DMS153 (cell line): ENCODE measurements at places on chromosomes 2 and 18.
A peak's percentile ranks its signal among the peaks of the same experiment; 100 is the strongest.

DNA sequence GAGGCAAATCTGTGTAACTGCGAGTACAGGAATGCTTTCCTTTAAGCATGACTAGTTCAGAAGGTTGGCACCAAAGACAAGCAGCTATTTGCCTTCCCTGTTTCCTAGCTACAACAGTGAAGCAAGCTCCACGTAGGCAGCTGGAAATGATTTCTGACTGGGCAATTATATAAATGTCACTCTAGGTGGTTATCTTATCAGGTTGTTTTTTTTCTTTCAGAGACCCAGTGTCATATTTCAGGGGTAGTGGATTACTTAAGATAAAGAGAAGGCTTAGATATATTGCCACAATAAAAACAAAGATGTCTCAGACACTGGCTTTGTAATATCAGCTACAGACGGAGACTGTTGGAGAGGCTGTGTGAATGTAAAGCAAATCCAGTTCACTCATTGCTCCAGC, 748.9 kb upstream of the NXPH2 start:
- peak; percentile 58 for DNase-seq

GRCh38 chr2:208363485-208363884, 43.1 kb upstream of the PTH2R start:
- DNase-seq: no peak

DNA sequence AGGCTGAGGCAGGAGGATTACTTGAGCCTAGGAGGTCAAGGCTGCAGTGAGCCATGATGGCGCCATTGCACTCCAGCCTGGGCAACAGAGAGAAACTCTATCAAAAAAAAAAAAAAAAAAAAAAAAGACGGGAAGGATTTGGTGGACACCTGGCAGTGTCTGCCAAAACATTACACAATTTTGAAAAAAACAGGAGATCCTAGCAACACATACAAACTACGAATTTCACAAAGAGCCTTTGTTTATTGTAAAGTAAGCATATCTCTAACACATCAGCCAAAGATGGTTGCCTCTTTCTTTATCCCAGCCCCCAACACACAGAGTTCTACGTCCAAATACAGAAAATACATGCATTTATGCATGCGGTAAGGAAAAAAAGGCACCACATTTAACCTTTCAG, 7.6 kb downstream of the GPR45 start:
- no peak for DNase-seq

- no peak for DNase-seq
Measured at GRCh38 chr2:108348816-108349570, 28.8 kb upstream of the SULT1C4 start.

- DNase-seq: no peak
Measured at GRCh38 chr18:40404284-40404683, 1550.8 kb upstream of the PIK3C3 start.

GRCh38 chr2:233758141-233758540, 1.9 kb upstream of the UGT1A1 start:
- DNase-seq: no peak
